Stimulated activated CD8-positive, alpha-beta memory T cell treated with anti-CD3 and anti-CD28 coated beads, Interleukin-15, amount 100 ng/mL, for 48 hours (primary cell): ENCODE measurements at places on chromosomes 6 and 20.
A peak's percentile ranks its signal among the peaks of the same experiment; 100 is the strongest.

- no peak for DNase-seq
Observed at GRCh38 chr6:119297049-119297448, 52.5 kb downstream of the MAN1A1 start.

DNA sequence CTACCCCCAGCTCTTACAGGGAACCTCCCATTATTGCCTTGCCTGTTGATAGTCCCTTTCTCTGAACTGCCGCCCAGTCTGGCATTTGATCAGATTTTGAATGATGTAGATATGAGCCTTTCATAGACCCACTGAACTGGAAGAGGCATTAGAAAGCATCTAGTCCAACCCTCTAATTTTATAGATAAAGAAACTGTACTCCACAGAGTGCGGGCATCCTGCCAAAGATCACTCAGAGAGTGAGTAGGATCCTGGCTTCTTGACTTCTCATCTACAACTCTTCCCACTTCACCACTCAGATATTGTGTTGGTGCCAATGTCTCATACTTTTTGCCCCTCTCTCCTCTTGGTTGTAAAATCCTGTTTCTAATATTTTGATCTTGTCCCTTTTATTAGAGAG lies 179.2 kb upstream of the BMP2 start:
- DNase-seq = no peak

GRCh38 chr6:136510299-136510698 lies 39.9 kb downstream of the MAP7 start:
- DNase-seq = no peak

DNA sequence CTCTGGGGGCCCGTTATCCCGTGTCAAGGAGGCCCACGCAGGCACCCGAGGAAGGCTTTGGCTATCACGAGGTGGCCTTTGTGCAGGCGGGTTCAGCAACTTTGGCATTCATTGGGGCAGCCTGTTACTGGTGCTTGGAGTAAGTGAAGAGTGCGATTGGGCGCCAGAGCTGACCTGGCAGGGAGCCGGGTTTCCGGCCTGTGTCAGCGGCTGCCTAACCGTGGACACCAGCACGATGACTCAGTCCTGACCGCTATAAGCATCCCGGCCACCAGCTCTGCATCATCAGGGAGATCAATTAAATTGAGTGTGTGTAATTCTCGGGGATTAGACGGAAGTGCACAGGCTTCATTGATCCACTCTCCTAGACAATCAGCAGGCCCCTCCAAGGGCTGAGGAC lies 45.9 kb downstream of the CDH4 start:
- no peak for DNase-seq

GRCh38 chr20:51134405-51134804 lies 111.5 kb upstream of the KCNG1 start:
- no peak for DNase-seq

GRCh38 chr6:11875325-11876109 lies 96.9 kb upstream of the ADTRP start:
- no peak for DNase-seq

GRCh38 chr20:20706285-20706684 lies 6.2 kb downstream of the RALGAPA2 start:
- DNase-seq = no peak

GRCh38 chr6:39808964-39809363 lies 16.8 kb downstream of the DAAM2 start:
- DNase-seq = no peak

DNA sequence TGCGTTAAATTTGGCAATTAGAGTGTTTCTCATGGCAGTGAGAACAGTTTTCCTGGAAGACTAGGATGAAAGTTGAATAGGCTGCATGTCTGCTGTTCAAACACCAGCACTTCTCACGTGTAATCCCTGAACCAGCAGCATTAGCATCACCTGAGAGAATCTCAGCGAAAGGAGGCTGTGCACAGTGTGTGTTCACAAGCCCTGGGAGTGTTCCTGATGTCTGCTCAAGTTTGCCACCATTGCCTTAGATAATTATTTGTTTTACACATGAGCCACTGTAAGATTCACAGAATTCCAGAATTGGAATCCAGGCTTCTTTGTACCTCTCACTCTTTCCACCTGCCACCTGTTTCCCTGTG lies 117.3 kb downstream of the JARID2 start:
- no peak for DNase-seq

DNA sequence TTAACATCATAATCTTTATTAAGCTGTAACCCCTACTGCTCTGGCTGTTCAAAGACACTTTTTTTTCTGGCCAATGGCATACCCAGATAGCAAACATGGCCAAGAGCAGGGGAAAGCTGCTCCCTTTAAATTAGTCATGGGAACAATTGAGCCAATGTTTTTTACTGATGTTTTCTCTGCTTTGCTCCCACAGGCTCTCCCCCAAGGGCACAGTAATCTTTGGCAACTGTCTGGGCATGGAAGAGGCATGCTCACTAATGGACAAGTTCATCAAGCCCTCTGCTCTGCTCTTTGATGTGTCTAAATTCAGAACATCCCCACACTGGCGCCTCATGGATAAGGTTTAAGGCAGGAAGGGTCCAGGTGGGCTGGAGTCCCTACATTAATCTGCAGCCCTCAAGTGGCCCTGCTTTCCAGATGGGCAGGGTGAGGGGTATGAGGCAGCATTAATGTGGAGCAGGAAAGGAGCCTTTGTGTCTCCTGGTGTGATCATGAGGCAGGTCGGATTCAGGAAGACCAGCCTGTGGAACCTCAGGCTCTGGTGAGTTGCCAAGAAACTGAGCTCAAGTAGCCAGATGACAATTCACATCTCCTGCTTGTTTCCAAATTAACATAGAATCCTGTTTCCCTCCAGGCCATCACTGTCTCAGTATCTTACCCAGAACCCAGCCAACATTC lies 227.0 kb upstream of the CST7 start:
- DNase-seq = no peak

- peak; percentile 19 for DNase-seq
Observed at GRCh38 chr6:52362443-52363227, 684 bp downstream of the PAQR8 start.

GRCh38 chr6:44010411-44011349 lies 116.6 kb downstream of the MRPL14 start:
- no peak for DNase-seq

GRCh38 chr20:3045042-3045815 lies 623 bp upstream of the MRPS26 start:
- no peak for DNase-seq

GRCh38 chr6:167767715-167768107 lies 59.0 kb upstream of the AFDN start:
- no peak for DNase-seq

DNA sequence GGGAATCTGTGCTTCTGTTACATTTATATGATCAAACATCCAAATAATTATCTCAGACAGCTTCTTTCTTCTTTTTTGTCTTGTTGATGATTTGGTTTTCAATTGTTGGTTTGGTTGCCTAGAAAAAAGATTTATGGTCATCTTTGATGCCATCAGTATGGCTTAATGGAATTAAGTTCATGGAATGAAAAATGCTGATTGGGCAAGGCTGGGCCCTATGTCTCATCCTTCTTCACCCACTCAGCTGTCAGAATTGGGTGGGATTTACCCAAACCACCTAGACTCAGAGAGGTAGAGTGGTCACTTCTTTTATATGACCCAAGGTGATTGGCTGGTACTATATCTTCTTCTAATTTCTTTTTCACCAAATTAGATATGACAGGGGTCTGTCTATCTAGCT lies 258.3 kb downstream of the DOK5 start:
- no peak for DNase-seq

GRCh38 chr20:36601540-36601939 lies 4.0 kb upstream of the RAB5IF start:
- DNase-seq = no peak

DNA sequence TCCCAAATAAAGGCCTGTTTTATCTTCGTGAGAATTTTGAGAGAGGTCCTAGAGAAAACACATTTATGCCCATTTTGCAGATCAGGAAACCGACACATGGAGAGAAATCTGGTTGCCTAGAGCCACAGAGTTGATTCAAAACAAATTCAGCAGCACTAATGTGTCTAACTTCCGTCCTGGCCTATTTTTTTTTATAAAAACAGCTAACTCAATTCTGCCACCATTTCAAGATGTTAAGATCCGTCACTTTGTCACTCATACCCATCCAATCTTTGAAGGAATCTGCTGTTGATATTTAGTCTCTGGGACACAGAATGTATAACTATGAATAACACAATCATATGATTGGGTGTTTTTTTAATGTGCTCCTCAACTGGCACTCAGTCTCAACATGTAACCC lies 611.1 kb upstream of the ARID1B start:
- DNase-seq = no peak

DNA sequence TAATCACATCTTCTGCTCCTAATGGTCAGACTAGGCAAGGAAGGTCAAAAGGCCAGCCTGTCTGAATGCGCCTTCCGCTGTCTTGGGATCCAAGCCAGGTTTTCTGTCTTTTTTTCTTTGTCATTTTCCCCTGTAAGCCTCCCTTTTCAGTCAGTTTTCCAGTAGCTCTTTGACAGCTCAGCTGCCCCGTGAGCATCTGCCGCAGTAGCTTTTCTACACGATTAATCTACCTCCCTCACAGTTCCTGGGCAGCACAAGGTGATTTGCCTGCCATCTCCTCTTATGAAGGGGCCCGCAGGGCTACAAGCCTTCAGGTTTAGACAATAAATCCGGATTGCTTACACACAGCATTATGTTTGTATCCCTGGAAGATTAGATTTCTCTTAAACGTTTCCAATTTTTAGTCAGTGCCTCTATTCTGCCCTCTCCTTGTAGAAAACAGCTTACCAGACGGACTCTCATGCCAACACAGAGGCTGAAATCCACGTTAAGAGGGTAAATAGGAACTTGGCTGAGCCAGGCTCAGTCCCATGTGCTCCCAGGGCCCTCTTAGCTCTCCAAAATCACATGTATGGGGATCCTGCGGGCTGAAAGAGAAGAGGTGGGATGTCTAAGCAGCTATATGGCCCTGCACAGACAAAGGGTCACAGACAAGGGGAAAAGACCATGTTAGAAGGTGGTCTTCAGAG lies 77.2 kb downstream of the LY86 start:
- no peak for DNase-seq

GRCh38 chr6:118263921-118264486 lies 284.1 kb upstream of the PLN start:
- DNase-seq = no peak

DNA sequence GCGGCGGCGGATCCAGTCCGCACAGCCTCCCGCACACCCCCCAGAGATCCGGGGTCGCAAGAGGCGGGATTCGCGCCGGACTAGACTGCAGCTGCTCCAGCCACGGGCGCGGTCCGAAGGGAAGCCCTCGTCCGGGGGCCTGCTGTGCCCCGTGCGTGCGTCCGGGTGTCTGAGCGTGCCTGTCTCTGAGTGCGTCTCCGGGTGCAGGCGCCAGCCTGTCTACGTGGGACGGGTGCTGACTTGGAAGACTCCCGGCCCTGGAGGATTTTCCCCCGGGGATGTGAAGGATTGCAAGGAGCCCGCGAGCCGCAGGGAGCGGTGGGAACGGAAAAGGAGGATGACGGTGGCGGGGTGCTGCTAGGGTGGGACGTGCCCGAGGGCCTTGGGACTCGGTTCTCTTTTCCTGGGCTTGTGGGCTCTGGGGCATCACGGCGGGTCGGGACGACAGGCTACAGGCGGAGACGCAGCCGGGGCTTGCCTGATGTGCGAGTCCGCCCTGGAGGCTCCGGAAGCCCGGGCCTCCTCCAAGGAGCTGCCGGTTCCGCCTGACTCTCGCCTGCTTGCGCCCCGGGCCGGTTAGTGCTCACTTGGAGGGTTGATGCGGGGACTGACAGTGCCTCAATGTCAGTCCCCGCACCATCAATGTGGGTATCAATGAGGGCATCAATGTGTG lies 5.7 kb downstream of the MAFB start:
- no peak for DNase-seq

DNA sequence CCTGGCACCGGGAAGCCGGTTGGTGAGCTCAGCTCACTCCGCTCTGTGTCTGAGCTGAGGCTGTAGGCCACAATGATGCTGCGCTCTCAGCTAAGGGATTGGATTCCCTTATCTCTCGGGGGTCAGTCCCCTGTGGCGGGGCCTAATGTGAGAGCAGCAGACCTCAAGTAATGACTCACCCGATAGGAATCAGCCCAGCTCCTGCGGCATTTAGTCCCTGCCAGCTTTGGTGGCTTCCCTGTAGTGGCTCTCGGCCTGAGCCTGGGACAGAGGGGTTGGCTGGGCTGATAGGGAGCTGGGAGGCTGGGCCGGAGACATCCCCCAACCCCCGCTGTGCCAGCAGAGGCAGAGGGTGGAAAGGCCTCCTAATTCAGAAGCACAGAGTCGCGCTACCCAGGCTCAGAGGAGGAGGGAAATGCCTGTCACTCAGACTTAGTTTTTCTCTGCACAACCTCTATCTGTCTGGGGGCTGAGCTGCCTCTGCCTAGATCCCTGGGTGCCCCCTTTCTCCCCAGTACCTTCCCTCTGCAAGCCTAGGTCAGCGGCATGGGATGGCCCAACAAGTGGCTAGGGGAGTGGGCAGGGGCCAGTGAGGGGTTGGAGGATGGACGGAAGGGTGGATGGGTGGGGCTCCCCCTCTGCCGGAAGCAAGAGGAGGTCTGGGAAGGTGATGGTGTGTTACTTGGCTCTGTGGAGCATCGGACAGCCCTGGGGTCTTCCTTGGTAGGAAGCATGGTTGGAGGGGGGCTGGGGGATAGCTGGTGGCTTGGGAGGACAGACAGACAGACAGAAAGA lies 92.2 kb downstream of the CDH22 start:
- DNase-seq = no peak

DNA sequence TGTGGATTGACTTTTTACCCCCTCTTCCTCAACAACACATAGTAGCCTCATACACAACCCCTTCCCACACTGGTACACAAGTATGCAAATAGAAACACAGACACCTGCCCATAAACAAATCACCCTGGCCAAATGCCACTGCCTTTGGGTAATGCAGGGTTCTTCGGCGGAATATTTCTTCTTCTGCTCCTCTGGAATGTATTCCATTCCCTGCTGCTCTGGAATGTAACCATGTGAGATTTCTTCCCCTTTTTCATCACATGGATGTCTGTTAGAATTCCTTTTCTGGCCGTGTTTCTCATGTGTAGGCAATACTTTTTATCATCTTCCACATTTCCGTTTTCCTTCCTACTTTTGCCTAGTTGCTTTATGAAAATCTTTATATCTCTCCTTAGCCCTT lies 76.1 kb upstream of the TPD52L1 start:
- DNase-seq = no peak

DNA sequence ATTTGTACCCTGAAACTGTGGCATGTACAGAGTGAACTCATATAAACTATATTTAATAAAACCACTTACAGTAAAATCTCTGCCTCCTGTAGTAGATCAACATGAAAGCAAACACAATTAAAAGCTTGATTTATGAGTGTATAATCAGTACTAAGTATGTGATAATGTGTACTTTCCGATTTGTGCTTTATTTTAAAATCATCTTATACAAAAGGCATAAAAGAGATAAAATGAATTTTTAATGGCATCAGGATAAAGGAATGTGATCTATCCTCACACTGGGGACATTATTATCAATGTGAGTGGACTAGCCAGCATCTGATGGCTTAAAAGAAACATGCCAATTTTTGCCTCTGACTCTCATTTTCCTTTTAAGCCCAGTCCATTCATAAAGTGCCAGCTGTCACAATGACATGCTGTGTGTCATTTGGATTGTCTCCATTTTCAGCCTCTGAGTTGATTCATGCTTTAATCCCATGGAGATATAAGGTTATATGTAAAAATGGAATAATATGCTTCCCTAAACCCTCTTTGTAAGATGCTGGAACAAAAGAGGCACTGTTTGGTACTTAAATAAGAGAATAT lies 831.6 kb upstream of the EYS start:
- DNase-seq = no peak

GRCh38 chr6:46850792-46851191 lies 57.6 kb downstream of the MEP1A start:
- no peak for DNase-seq
